ENCODE measurements at places on chromosomes 1 and 21.

- no peak for DNase-seq
These were observed 147.0 kb upstream of the DNAH14 start for GRCh38 chr1:224782281-224783000.

DNA sequence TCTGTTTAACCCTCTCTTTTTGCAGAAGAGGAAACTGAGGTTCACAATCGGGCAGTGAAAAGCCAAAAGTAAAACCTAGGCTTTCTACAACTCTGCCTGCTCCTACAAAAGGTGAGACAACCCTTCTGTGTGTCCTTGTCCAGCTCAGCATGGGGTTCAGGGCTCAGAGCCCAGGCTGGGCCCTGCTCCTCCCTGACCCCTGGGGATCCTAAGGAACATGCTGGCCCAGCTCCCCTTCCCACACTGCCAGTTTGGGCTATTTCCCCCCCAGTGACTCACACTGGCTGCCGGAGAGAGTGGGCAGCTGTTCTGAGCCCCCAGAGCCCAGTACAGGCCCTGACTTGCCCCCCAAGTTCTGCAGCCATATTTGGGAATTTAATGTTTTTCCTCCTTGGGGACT is 8.9 kb downstream of the FAM229A start:
- DNase-seq, result no peak

DNA sequence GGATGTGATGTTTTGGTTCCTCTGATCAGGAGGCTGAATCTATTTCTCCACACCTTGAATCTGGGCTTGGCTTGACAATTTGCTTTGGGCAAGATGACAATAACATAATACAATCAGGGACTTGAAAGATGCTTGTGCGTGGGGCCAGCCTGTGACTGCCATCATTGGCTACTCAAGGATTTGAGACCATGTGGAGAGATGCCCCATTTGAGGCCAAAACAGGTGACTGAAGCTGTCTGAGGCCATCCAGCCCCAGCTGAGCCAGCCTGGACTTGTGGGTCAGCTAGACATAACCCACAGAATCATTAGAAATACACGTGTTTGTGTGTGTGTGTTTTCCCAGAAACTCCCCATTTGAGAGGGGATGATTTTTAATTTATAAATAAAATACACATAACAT is 421.5 kb downstream of the PTPRU start:
- DNase-seq, result no peak

GRCh38 chr21:16195538-16195910 is 465.7 kb downstream of the USP25 start:
- DNase-seq, result no peak

DNA sequence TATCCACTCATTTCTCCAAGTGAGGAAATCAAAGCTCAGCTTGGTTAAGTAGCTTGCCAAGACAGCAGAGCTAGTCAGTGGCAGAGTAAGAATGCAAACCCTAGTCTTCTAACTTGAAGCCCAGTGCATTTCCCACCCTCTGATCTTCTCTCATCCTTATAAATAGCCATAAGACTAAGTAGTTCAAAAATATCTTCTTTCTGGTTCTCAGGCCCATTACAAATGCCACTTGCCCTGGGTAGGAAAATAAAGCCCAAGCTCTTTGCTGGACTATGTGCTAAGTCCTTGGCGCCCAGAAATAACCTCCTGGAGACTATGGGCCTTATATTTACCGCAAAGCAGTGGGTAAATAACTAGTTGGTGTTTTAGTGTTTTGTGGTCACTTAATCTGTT is 505.8 kb downstream of the PLPP3 start:
- no peak for DNase-seq

- peak; percentile 68 for DNase-seq
These were observed 17.9 kb upstream of the MIIP start for GRCh38 chr1:12001249-12001917.

- no peak for DNase-seq
These were observed 36.1 kb downstream of the ESRRG start for GRCh38 chr1:216686860-216687766.

DNA sequence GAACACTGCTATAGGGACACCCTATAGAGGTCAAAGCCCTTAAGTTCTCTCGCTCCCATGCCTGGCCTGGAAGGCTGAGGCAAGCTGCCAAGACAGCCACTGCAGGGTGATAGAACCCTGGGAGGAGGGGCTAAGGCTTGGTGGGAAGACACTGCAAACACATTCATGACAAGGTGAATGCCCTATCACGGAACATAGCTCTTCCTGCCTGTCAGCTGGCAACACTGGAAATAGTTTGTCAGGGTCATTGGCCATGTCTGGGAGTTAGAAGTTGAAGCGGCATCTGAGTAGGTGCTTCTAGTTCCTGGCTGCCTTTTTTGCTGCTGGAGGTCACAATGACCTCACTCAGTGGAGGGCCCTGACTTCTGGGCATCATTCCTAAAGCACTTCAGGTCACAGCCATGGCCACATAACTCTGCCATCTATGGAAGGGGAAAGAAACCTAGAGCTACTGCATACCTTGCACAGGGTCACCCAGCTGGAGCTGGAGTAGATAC is 4.2 kb downstream of the FABP3 start:
- DNase-seq, result no peak

DNA sequence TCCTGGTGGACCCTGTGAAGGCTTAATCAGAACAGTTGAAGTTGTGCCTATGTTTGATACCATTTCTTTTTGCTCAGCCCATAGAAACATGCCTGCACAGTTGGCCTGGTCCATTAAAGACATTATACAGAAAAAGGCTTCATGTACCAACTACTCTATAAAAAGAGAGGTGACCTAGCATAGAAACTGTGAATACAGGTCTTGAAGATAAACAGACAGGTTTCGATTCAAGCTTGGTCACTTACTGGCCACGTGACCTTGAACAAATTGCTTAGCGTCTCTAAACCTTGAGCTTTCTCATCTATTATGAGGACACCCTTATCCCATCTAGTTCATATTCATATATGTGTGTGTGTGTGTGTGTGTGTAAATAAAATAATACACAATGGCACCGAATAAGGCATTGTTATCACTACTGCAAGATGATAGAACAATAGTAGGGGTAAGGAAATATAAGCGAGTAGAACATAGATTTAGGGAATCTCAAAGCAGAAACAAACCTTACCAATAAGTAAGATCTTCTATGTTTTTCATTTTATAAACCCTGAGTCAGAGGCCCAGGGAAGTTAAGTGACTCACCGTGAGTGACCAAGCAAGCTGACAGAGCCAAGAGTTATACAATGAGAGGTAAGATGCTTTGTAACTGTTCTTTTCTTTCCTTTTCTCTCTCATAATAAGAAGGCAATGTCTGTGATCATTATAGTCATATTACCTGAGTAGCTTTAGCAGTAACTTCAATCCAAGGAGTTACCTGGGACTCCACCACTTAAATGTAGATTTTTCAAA is 476.8 kb upstream of the DEPDC1 start:
- DNase-seq, result no peak

- no peak for DNase-seq
These were observed 41.2 kb upstream of the ROR1 start for GRCh38 chr1:63732666-63733065.

GRCh38 chr1:37169743-37170275 is 135.5 kb upstream of the GRIK3 start:
- no peak for DNase-seq

GRCh38 chr1:216750031-216750627 is 26.9 kb upstream of the ESRRG start:
- DNase-seq, result no peak

DNA sequence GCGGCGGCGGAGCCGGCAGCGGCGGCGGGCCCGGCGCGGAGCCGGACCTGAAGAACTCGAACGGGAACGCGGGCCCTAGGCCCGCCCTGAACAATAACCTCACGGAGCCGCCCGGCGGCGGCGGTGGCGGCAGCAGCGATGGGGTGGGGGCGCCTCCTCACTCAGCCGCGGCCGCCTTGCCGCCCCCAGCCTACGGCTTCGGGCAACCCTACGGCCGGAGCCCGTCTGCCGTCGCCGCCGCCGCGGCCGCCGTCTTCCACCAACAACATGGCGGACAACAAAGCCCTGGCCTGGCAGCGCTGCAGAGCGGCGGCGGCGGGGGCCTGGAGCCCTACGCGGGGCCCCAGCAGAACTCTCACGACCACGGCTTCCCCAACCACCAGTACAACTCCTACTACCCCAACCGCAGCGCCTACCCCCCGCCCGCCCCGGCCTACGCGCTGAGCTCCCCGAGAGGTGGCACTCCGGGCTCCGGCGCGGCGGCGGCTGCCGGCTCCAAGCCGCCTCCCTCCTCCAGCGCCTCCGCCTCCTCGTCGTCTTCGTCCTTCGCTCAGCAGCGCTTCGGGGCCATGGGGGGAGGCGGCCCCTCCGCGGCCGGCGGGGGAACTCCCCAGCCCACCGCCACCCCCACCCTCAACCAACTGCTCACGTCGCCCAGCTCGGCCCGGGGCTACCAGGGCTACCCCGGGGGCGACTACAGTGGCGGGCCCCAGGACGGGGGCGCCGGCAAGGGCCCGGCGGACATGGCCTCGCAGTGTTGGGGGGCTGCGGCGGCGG is 1.0 kb downstream of the ARID1A start:
- peak; percentile 75 for DNase-seq

DNA sequence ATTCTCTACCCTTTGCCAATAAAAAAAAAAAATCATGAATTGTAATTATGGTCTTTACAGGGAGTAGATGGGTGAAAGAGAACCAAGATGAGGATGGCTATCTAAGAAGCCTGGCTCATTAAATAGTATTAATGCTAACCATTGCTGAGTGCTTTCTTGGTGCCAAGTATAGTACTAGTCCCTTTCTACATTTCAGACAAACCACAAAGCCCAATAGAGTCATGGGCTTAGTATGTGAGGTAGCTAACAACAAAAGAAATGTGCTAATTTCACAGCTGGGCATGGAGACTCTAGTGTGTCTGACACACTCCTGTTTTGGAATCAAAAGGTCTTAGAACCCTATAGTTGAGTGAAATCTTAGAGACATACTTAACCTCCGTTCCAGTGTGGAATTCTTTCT is 84.5 kb upstream of the ESRRG start:
- no peak for DNase-seq

DNA sequence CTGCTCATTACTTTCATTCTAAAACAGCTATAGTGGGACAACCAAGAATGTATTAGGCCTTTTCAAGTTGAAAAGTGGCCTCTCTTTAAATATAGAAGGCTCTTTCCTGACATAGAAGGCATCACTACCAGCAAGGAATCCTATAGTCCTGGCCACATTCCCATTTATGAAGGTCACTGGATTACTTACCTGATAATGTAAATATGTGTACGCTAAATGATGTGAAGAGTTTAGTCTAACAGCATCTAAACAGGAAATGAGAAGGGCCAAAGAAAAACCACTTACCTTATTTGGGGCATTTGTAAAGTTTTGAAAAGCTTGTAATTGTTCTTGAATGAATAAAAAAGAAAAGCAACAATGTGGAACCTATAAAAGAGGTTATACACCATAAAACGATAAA is 24.7 kb downstream of the PRKACB start:
- DNase-seq, result no peak

- DNase-seq, result no peak
These were observed 29.9 kb upstream of the TEKT2 start for GRCh38 chr1:36053978-36054377.

Data from stimulated activated naive CD8-positive, alpha-beta T cell treated with anti-CD3 and anti-CD28 coated beads, Interleukin-15, Interleukin-2, amounts not matched to agents 100 U/mL and 50 U/mL, for 24 hours (primary cell).